ENCODE measurements at places on chromosomes 1 and 21.

DNA sequence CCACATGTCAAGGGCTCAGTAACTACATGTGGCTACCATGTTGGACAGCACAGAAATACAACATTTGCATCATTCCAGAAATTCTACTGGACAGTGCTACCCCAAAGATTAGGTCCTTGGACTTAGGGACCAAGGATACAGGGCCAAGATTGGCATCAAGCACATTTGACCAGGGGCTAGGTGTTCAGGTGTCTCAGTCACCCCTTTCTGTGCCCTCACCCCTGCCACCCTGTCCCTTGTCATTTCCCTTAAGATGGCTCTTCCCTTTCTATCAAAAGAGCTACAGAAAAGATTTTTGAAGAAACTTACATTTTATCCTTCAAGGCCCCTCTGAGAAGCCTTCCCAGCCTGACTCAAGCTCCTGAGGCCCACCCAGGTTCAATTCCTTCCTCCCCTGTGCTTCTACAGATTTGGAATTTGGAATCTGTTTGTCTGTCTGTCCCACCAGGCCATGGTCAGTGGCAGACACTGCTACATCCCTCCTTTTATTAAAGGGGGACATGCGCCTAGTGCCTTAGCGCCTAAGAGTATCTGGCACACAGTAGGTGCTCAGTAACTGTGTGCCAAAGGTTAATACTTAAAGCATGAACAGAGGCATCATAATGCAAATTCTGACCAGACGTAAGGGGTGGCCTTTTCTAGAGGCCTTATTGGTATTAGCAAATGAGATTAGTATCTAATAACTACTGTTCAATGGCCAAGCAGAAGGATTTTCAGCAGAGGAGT lies 21.4 kb downstream of the CSF1 start:
- DNase-seq: no peak

- no peak for DNase-seq
Measured at GRCh38 chr21:29529139-29529538, 230.4 kb downstream of the BACH1 start.

- no peak for DNase-seq
Measured at GRCh38 chr1:226781937-226782609, 43.0 kb upstream of the ITPKB start.

GRCh38 chr1:200211157-200211556 lies 183.6 kb downstream of the NR5A2 start:
- DNase-seq: no peak

DNA sequence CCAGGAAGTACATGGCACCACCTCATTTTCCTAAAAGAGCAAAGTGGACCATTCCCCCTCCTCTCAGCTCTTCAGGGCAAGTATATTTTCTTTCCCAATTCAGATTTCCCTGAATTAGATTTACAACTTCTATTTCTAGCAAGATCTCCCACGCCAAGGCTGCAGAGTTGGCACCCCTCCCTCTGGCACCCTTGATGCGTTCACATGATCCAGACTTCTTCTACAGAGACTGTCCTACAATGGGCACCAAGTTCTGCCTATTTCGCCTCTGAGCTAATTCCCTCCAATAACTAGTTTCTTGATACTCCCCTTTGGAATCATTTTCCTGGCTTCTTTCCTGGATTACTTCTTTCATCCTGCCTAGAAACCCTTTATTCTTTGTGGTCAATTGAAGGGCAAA lies 122.0 kb downstream of the CDC7 start:
- no peak for DNase-seq

- DNase-seq: no peak
Measured at GRCh38 chr21:33133892-33134291, 64.0 kb downstream of the OLIG1 start.
